ENCODE measurements at places on chromosomes 4 and X.

GRCh38 chr4:183987987-183988392 is 82.9 kb downstream of the STOX2 start:
- no peak for DNase-seq

GRCh38 chr4:121216461-121216860 is 52.3 kb upstream of the TNIP3 start:
- DNase-seq: no peak

GRCh38 chr4:42658261-42658660 is 1.4 kb upstream of the ATP8A1 start:
- DNase-seq: no peak

DNA sequence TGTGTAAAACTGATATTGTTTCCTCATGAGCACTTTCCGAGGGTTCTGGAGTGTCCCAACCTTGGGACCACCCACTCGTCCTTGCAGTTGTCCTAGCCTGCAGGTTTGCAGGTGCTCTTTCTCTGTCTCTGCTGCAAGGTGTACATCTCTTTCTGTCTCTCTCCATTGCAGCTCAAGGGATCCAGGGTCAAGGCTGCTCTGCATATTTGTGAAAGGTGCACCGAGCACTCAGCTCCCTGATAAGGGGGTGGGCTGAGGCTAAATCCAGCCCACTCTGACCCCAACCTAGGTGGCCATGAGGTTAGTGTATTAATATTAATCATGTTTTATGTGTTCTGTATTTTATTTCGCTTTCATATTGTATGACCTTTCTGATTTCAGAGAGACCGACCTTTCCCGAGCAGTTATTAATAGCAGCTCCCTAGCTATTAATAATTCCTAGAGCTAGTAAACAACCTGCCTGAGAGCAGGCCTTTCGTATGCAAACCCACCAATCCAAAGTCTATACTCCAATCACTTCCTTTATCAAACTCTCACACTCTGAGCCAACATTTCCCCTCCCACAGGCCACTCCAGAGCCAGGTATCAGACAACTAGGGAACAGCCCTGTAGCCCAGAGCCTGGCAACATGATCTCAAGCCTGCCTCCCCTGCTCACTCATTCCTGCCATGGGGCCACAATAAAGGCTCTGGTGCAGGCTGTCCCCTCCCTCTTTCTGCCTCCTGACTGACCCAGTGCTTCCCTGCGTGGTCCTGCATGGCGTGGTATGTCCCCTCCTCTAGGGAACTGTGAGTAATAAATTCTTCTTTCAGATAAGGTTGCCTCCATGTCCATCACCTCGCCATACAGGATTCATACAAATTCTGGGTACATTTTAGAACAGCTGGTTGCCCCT is 73.9 kb downstream of the SLC2A9 start:
- DNase-seq: no peak

DNA sequence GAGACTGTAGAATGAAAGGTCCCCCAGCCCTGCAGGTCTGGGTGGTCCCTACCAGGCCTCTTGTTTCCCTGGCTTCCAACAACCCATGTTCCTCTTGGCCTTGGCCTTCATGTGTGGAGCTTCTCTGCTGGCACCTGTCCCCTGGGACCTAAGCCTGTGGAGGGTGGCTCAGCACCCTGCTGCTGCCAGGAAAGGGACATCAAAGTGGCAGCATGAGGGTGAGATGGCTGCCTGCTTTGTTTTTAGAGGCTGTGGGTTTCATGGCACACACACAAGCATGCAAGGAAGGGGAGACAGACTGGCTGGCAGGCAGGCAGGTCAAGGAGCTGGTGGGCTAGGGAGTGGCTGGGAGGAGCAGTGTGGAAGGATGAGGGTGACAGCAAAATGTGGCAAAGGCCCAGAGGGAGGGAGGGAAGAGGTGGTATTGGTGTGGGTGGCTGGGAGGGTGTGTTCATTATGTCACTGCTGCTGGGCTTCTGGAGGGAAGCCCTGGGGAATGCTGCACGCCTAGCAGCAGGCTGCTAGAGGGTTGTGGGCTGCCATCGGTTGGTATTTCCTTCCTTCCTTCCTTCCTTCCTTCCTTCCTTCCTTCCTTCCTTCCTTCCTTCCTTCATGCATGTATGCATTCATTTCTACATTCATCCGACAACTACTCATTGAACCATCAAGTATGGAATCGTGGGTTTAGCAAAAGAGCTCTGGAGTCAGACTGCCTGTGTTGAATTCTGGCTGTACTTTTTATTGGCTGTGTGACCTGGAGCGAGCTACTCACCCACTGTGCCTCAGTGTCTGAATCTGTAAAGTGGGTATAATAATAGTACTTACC is 128.7 kb upstream of the PJA1 start:
- DNase-seq: no peak

DNA sequence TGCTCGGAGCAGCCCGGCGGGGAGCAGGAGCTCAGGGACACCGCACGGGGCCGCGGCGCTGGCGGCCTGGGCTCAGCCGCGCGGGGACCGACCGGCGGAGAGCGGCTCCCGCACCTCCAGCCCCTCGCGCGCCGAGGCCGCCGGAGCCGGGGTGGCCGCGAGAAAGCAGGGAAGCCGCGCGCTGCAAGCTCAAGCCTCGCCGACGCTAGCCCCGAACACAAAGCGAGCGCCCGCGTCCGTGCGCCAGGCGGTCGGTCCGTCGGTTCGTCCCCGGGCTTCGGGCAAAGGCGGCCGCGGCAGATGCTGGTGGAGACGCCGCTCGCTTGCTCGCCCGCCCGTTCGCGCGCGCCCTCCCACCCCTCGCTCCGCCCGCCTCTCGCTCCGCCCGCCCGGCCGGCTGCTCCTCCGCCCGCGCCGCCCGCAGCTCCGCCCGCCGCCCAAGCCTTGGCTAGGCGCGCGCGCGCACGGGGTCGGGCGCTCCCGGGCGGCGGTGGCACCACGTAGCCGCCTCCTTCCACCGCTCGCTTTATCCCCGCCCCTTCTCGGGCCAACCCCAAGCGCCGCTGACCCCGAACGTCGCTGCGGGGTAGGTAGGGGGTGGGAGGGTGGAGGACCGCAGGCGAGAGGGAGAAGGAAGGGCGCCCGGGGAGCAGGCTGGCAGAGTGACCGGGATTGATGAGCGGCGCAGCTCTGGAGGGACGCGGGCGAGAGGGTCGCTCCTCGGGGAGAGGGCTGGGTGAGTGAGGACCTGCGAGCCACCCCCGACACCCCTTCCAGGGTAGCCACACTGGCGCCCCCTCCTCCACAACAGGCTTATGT is at the start of gene TSPAN5:
Gene TSPAN5 (minus strand): TSS at position 325 of the 819 bp plus-strand sequence.
- peak; percentile 57 for DNase-seq

GRCh38 chrX:123085311-123085940 is 98.7 kb upstream of the GRIA3 start:
- DNase-seq: no peak

- no peak for DNase-seq
Measured at GRCh38 chr4:17058916-17059741, 160.7 kb upstream of the LDB2 start.

DNA sequence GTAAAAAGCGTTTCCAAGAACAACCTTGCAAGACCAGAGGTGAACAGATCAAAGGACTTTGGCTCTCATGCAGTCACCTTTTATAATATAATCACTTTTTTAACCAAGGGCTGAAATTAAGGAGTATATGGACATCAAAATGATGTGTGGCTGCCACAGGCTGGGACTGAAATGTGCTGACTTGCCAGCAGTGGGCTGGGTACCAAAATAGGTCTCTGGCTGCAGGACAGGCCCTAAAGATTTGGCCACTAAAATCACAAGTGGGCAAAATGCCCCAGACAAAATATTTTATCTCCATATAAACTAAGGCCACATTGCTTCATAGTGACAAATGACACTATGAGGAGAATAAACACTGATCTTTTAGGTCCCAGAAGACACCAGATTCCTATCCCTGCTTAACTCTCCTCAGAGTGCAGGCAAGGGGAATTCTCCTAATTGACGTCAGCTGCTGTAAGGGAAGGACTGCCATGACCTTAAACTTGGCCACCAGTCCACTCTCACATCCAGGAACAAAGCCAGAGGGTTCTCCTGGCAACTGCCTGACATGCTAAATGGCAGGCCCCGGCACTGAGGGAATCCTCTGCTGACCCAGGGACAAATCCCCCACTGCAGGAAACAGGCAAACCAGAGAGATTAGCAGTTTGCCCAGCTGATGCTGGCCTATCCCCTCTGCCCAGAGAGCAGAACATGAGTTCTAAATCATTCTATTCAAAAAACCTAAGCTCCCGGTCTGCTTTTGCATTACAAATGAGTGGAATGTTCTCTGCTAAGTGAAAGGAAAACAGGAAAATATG is 155.8 kb downstream of the PPP3CA start:
- DNase-seq: no peak

- no peak for DNase-seq
Measured at GRCh38 chr4:6390356-6390755, 82.1 kb downstream of the PPP2R2C start.

- DNase-seq: no peak
Measured at GRCh38 chr4:8643986-8644385, 51.4 kb downstream of the CPZ start.

DNA sequence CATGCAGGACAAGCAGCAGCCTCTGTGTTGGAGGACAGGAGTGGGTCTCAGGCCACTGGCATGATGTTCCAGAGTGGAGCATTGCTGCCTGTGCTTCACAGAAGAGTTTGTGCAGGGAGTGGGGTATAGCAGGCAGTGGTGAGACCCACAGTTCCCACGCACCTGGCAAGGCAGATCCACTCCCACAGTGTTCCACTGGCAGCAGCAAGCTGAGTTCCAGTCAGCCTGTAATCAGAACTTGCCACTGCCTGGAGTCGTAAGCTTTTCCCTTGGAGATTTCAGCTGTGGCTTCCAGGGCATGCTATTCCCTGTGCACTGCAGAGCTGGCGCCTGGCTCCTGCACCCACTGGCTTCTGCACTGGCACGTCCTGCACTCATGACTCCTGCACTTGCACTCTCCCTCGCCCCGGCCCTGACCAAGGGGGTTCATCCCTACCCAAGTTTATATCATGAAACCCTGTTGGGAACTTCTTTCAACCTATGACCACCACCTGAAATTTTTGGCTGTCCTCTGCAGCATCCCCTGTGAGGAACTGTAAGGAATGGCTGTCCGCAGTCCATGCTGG is 1144.3 kb downstream of the RAPGEF2 start:
- DNase-seq: no peak

DNA sequence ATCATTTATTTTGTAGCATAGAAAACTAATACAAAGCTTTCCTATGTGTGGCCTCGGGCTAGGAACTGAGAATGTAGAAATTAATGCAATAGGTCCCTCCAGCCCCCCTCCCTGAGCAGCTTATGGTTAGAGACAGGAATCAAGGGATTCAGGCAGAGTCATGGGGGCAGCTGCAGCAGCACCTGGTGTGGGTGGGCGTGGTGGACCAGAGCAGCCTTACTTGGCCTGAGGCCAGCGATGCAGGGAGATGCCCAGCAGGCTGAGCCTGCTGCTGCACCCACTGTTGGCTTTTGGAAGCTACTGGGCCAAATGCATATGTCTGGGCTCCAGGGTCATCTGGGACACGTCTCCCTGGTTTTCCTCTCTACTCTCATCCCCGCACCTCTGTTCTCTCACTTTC is 74.0 kb downstream of the STK32B start:
- DNase-seq: no peak

GRCh38 chr4:139922406-139923024 is 231.5 kb downstream of the MAML3 start:
- DNase-seq: no peak
